ENCODE measurements at places on chromosomes 7 and 10. TPM values are rescaled to one million over a fixed set of nuclear protein-coding genes. Genes with fewer than 3 reads are reported as not detected.

The COL1A2 gene
- 457 TPM for polyA plus RNA-seq

The PIK3AP1 gene
- polyA plus RNA-seq = 9.9 TPM

The LARP4B gene
- polyA plus RNA-seq = 21.1 TPM

The OR2A1 gene
- polyA plus RNA-seq = 0.16 TPM

The ARHGEF5 gene
- 4.0 TPM for polyA plus RNA-seq

The PLXDC2 gene
- 13.6 TPM for polyA plus RNA-seq

The JMJD1C gene
- 46.4 TPM for polyA plus RNA-seq

The CYP2C8 gene
- 0.12 TPM for polyA plus RNA-seq

The PON3 gene
- polyA plus RNA-seq = 18.6 TPM

The SDHAF3 gene
- polyA plus RNA-seq = 6.5 TPM

The PARD3 gene
- 76.1 TPM for polyA plus RNA-seq

Data from ovary (tissue), 10 donors.